ENCODE measurements at places on chromosomes 3 and 15. TPM values are rescaled to one million over a fixed set of nuclear protein-coding genes. Genes with fewer than 3 reads are reported as not detected.

ZNF621 gene
- 18.9 TPM for polyA plus RNA-seq

CD96 gene
- polyA plus RNA-seq, result 1.3 TPM

GRK7 gene
- 0.04 TPM for polyA plus RNA-seq

KNG1 gene
- not detected for polyA plus RNA-seq

GOLGA6D gene
- polyA plus RNA-seq, result not detected

TLR9 gene
- polyA plus RNA-seq, result not detected

PLSCR5 gene
- not detected for polyA plus RNA-seq

KATNBL1 gene
- 8.6 TPM for polyA plus RNA-seq

SUCLG2 gene
- 157 TPM for polyA plus RNA-seq

ARHGEF26 gene
- polyA plus RNA-seq, result 8.5 TPM

IGF1R gene
- polyA plus RNA-seq, result 6.5 TPM

ATP2B2 gene
- polyA plus RNA-seq, result not detected

GPR62 gene
- polyA plus RNA-seq, result 0.10 TPM
